Foreskin keratinocyte (primary cell): ENCODE measurements at places on chromosomes 11 and 22. TPM values are rescaled to one million over a fixed set of nuclear protein-coding genes. Genes with fewer than 3 reads are reported as not detected.

DNA sequence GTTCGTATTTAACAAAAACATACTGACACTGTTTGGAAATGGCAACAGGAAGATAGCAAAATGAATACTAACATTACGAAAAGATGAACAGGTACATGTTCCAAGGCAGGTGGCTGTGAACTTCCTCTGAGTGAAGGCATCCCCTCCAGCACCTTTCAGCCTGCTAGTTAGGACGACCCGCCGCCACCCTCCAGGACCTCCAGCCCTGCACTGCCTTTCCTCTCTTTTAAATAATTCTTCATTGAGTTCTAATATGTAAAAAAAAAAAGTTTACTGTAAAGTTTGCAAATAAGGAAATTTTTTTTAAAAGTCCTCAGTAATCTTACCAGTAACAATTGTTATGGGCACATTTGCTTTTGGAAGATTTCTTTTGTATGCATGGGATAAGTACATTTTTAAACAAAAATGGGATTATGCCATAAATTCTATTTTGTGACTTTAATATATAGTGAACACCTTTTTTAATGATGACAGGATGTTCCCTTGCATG lies 6.0 kb downstream of the NEAT1 start:
- no peak for DNase-seq

GRCh38 chr11:122679466-122679865 lies 23.9 kb downstream of the UBASH3B start:
- no peak for DNase-seq

- peak; percentile 34 for DNase-seq
Measured at GRCh38 chr11:70650075-70650909, 252.0 kb downstream of the CTTN start.

- no peak for DNase-seq
Measured at GRCh38 chr11:35237351-35237750, 98.4 kb downstream of the CD44 start.

DNA sequence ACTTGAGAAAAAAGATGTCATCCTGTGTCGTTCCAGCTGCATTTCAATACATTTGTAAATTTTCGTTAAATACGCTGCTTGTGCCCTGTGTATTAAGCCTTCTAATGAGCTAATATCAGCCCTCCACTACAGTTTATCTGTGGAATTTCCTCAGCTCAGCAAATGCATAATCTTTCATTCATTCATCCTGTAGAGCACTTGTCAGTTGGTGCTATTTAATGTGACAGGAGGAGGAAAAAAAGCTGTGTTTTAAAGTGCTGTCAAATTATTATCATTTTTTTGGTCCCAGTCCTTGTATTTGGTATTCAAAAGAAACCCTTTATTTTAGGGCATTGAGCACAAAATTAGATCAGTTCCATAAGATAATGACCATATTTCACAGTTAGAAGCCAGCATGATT lies 184.7 kb downstream of the FAT3 start:
- no peak for DNase-seq

- DNase-seq: no peak
Measured at GRCh38 chr11:130515829-130516553, 67.5 kb downstream of the ADAMTS15 start.

DNA sequence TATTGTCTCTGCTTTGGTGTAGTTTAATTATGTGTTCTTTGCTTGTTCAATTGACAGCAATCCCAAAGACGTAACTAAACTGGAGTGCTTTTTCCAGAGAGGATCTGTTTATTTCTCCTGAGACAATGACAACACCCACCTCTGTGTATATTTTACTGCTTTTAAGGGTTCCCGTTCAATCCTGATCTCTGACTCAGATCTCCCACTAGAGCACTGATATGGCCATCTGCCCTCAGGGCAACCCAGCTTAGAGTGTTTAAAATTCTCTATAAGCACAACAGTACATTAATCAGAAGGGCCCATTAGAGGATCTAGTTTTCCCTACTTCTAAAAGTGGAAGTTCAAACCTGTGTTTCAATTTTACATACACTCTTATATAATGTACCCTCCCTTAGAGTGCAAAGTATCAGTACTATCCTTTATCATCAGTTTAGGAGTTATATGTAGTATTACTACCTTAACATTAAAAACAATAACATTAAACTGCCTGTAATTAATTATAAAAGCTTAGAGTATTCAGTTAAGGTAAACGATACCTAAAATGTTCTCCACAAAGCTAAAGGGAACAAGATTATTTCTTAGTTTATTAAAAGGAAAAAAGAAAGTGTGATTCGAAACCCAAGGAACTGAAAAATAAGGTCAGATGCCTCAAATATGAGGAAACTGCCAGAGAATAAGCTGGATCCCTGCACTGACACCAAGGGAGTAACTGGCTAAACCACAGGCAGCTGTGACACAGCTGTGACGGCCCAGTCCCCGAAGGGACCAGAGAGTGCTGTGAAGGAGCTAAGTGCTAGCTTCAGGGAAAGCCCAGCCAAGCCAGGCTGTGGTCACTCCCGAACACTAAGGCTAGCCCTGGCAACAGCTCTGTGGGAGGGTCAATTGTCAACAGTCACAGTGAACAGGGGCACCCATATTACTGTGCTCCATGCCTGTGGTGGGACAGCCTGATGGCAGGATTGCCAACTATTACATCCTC lies 15.2 kb downstream of the UFD1 start:
- DNase-seq: no peak

DNA sequence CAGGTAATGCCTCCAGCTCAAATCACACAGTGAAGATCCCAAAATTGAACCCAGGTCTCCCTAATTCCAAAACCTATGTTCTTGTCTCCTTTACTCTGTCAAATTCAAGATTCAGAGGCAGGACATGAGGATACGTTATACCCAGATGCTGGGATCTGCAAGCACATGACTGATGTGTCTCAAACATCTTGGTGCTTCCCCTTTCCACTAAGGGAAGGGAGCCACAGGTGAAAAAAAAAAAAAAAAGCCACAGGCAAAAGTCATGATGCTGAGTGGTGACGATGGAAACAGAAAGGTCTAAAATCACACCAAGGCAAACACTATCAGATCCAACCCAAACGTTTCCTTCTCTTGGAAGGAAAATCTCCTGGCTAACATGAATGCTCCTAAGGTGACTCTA lies 24.0 kb downstream of the ABTB2 start:
- DNase-seq: no peak

GRCh38 chr22:48142388-48142787 lies 1379.9 kb downstream of the TBC1D22A start:
- DNase-seq: no peak

- DNase-seq: no peak
Measured at GRCh38 chr11:12143461-12144258, 33.3 kb downstream of the MICAL2 start.

DNA sequence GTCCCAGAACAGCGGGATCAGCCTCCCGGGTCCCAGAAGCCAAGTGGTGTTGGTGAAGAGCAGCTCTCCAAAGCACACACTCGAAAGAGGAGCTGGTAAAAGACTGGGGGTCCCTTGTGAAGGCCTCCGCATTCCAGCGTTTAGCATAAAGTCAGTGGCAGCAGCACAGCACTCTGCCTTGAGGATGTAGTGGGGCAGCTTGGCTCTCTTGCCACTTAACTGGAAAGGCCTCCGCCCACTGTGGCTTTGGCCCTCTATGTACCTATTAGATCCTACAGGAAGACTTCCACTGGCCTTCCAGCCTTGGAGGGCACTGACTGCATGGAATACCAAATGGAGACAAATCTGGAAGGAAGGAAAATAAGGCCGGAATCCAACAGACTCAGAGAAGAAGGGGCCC lies 1455.3 kb downstream of the BRD1 start:
- no peak for DNase-seq

GRCh38 chr11:81886406-81887075 lies 847.1 kb downstream of the FAM181B start:
- no peak for DNase-seq

GRCh38 chr11:47982616-47983015 lies 2.3 kb downstream of the PTPRJ start:
- DNase-seq: no peak

- DNase-seq: no peak
Measured at GRCh38 chr11:67998150-67999045, 5.5 kb downstream of the UNC93B1 start.

DNA sequence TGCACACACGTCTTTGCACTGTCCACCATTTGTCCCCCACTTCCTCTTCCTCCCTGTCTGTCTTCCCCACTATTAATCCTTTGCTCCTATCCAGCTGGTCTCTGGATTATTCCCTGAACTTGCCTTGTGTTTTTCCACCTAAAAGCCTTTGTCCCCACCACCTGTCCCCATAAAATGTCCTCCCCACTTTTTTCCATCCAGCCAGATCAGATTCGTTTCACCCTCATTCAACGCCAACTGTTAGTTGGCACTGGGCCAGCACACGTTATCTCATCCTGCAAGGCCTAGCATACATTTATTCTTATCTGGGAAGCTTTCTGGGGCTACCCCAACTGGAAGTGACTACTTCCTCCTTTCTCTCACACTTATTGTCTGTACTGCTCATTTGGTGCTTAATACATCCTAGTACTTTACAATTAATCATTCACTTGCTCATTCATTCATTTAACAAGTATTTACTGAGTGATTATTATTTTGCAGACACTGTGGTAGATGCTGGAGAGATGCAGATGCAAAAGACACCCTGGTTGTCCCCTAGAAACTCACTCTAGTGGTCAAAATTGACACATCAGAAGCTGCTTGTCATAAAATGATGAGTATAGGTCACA lies 96.2 kb downstream of the RASSF10 start:
- no peak for DNase-seq

- DNase-seq: no peak
Measured at GRCh38 chr11:102546427-102546826, 15.9 kb upstream of the MMP7 start.

GRCh38 chr22:48376936-48377712 lies 1450.5 kb downstream of the BRD1 start:
- no peak for DNase-seq

GRCh38 chr11:33691066-33691864 lies 9.4 kb downstream of the C11orf91 start:
- peak; percentile 85 for DNase-seq

DNA sequence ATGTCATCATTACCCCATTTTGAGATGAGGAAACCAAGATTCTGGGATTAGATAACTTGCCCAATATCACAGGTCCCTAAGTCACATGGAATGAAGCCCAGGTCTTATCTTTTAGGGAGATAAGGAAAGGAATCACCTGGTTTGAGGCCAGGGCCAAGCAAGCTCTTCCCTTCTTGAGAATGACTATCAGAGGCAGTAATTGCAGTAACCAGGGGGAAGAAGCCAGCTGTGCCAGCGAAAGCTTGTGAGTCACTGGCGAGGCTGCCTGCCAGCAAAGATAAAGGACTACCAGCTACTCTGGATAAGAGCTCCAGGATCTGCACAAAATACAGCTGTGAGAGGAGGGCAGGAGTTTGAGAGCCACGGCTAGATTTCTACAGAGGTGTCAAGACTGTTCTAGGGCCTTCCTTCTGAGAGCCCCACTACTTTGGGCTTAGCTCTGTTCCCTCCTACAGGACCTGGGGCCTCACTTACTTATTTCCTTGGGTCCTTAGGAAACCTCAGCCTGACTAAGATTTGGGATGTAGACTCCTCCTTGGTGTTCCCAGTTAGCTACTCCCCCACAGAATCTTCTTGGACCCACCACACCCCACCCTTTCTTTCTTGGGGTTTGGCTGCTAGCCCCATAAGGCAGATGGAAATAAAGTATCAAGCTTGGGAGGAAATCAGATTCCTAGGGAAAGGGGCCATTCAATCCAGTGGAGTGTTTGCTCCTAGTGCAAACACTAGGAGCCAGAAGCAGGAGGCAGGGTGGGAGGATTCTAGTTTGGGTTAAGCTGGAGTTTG lies 9.7 kb upstream of the CCKBR start:
- DNase-seq: peak; percentile 51

Gene POTEH
- not detected in 2 replicates for total RNA-seq

Gene SAA4
- total RNA-seq: not detected in 2 replicates

Gene TRIM29
- total RNA-seq: 177 and 190 TPM in 2 replicates

Gene PKDREJ
- total RNA-seq: not detected in 2 replicates

Gene LGR4
- total RNA-seq: 29.0 and 40.7 TPM in 2 replicates

Gene C11orf86
- total RNA-seq: not detected in 2 replicates

Gene HIRA
- total RNA-seq: 27.8 and 28.1 TPM in 2 replicates

Gene FGF3
- total RNA-seq: not detected in 2 replicates

Gene CELSR1
- 19.2 and 24.9 TPM in 2 replicates for total RNA-seq

Gene PDGFD
- 0.11 and 0.20 TPM in 2 replicates for total RNA-seq

Gene OR52I2
- not detected in 2 replicates for total RNA-seq

Gene ST14
- 94.1 and 94.8 TPM in 2 replicates for total RNA-seq

Gene HEPACAM
- total RNA-seq: not detected in 2 replicates
